ENCODE measurements at places on chromosomes 11 and 22. TPM values are rescaled to one million over a fixed set of nuclear protein-coding genes. Genes with fewer than 3 reads are reported as not detected.

- H3K36me3 ChIP-seq = peaks cover 6% of the 10 kb centered on the region
- H3K27me3 ChIP-seq = no peaks in the 10 kb centered on the region
- no peak overlapping the region for H3K4me3 ChIP-seq
- no peak for DNase-seq
- H3K4me1 ChIP-seq = peaks cover 35% of the 10 kb centered on the region
These were observed 44.6 kb upstream of the KLHL35 start for GRCh38 chr11:75477614-75477935.

GRCh38 chr22:19085233-19085718, 36.9 kb downstream of the DGCR2 start:
- no peak overlapping the region for H3K27ac ChIP-seq
- no peaks in the 10 kb centered on the region for H3K27me3 ChIP-seq
- H3K4me1 ChIP-seq = peaks cover 15% of the 10 kb centered on the region
- DNase-seq = no peak

Gene CADM1
- 0.81 TPM for total RNA-seq

DNA sequence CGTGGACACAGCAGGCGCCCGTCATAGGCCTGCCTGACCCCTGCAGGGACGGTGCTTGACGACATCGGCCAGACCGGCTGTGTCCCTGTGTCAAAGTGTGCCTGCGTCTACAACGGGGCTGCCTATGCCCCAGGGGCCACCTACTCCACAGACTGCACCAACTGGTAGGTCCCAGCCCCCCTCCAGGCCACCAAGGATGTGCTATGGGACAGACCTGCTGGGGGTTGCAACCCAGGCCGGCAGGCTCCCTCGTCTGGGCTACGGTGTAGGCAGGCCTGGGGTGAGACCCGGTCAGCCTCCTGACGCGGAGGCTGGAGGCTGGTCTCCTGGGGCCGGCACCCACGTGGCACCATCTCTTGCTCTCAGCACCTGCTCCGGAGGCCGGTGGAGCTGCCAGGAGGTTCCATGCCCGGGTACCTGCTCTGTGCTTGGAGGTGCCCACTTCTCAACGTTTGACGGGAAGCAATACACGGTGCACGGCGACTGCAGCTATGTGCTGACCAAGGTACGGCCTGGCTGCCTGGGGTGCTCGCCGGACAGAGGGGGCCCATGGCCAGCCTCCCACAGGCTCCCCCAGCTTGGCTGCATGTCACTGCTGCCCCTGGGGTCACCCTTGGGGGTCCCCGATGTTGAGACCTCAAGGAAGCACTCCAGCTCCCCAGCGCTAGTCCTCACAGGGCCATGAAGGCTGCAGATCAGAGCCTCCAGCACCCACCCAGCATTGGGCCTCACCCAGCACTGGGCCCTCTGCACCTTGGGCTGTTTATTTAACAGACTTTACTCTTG, 7.7 kb downstream of the MUC5AC start:
- H3K36me3 ChIP-seq = no peaks in the 10 kb centered on the region
- no peak overlapping the region for H3K4me3 ChIP-seq
- no peaks in the 10 kb centered on the region for H3K27me3 ChIP-seq
- H3K4me1 ChIP-seq = no peaks in the 10 kb centered on the region

DNA sequence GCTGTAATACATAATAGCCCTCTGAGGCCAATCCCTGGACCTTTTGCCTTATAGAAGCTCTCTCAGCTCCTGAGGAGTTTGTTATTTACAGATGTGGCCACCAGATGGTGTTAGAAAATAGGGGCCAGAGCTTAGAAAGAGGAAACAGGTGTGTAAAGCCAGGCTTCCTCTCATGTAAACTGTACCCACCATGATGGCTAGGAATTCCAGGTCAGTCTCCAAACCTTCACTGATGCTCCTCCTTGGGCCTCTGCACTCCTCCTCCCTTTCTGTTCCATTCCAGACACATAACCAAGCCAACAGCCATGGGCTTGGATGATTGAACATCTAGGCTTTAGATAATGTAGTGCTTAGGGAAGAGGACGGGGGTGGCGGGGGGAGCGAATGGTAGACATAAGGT, 39.7 kb downstream of the USP35 start:
- DNase-seq = no peak
- H3K27me3 ChIP-seq = no peaks in the 10 kb centered on the region
- no peak overlapping the region for H3K27ac ChIP-seq
- H3K36me3 ChIP-seq = peaks cover 3% of the 10 kb centered on the region

GRCh38 chr22:40396882-40397281, 26.5 kb downstream of the SGSM3 start:
- H3K27ac ChIP-seq = peak overlapping the region; percentile 92
- no peak for DNase-seq
- H3K27me3 ChIP-seq = no peaks in the 10 kb centered on the region
- H3K4me1 ChIP-seq = peaks cover 46% of the 10 kb centered on the region
- H3K4me3 ChIP-seq = no peak overlapping the region

GRCh38 chr22:19591568-19591967, 67.4 kb upstream of the CLDN5 start:
- H3K27me3 ChIP-seq = peaks cover 10% of the 10 kb centered on the region
- peaks cover 4% of the 10 kb centered on the region for H3K36me3 ChIP-seq
- H3K27ac ChIP-seq = no peak overlapping the region
- DNase-seq = no peak
- H3K4me1 ChIP-seq = peaks cover 9% of the 10 kb centered on the region

GRCh38 chr11:126595560-126595959, 240.1 kb downstream of the ST3GAL4 start:
- H3K4me3 ChIP-seq = no peak overlapping the region
- H3K27ac ChIP-seq = no peak overlapping the region
- no peaks in the 10 kb centered on the region for H3K36me3 ChIP-seq

- no peaks in the 10 kb centered on the region for H3K4me1 ChIP-seq
- H3K27me3 ChIP-seq = peaks cover 45% of the 10 kb centered on the region
- no peak overlapping the region for H3K27ac ChIP-seq
- H3K4me3 ChIP-seq = peak overlapping the region; percentile 26
These were observed 11.6 kb downstream of the ELF5 start for GRCh38 chr11:34501949-34502348.

GRCh38 chr22:36419177-36419911, 31.6 kb upstream of the MYH9 start:
- H3K36me3 ChIP-seq = no peaks in the 10 kb centered on the region
- H3K27ac ChIP-seq = peak overlapping the region; percentile 79
- peaks cover 9% of the 10 kb centered on the region for H3K4me1 ChIP-seq
- H3K4me3 ChIP-seq = peak overlapping the region; percentile 66
- DNase-seq = no peak

- H3K27me3 ChIP-seq = no peaks in the 10 kb centered on the region
- H3K4me1 ChIP-seq = no peaks in the 10 kb centered on the region
- no peaks in the 10 kb centered on the region for H3K36me3 ChIP-seq
- no peak overlapping the region for H3K4me3 ChIP-seq
- H3K27ac ChIP-seq = no peak overlapping the region
These were observed 143.6 kb upstream of the TRPC6 start for GRCh38 chr11:101727451-101727850.

Gene ENTHD1
- total RNA-seq = not detected

DNA sequence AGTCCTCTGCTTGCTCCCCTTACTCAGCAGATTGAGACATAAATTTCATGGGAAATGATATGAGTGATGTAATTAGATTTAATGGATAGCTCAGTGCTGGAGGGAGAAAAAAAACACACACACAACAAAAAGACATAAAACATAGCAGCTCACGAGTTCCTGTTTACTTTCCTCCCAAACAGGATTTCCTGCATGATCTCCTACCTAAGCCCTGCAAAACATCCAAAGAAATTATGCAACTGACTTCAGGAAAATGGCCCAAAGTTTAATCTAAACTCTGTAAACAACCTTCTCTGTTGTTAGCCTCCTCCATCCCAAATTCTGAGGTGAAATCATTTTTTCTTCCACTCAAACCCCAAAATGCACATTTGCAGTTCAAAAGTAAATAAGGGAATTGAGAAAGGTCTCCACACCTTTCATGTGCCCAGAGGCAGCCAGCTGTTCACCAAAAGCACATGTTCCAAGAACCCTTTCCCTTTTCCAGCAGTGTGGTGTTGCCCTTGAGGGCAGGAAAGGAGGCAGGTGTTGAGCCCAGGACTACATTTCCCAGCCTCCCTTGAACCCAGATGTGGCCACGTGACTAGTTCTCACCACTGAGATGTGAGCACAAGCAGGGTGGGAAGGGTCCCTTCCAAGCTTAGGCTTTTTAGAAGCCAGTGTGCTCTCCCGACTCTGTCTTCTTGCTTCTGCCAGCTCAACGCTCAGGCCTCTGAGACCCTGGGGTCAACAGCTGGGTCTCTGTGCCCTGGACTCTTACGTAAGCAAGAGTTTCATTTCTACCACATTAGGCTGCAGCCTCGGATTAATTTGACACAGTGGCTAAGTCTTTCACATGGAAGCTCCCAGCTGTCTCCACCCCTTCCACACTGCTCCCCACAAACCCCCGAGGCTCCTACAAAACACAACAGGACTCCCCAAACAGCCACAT, 301.2 kb downstream of the CTTN start:
- H3K4me3 ChIP-seq = no peak overlapping the region
- no peak for DNase-seq
- no peak overlapping the region for H3K27ac ChIP-seq

- no peak overlapping the region for H3K27ac ChIP-seq
- DNase-seq = no peak
- peak overlapping the region; percentile 33 for H3K4me3 ChIP-seq
- peaks cover 24% of the 10 kb centered on the region for H3K4me1 ChIP-seq
These were observed 83.6 kb upstream of the CRTAM start for GRCh38 chr11:122754553-122755322.

- H3K4me1 ChIP-seq = no peaks in the 10 kb centered on the region
- no peak overlapping the region for H3K4me3 ChIP-seq
- no peak overlapping the region for H3K27ac ChIP-seq
- no peak for DNase-seq
- no peaks in the 10 kb centered on the region for H3K36me3 ChIP-seq
- peaks cover 50% of the 10 kb centered on the region for H3K27me3 ChIP-seq
These were observed 331.1 kb upstream of the PITPNB start for GRCh38 chr22:28250036-28250695.

DNA sequence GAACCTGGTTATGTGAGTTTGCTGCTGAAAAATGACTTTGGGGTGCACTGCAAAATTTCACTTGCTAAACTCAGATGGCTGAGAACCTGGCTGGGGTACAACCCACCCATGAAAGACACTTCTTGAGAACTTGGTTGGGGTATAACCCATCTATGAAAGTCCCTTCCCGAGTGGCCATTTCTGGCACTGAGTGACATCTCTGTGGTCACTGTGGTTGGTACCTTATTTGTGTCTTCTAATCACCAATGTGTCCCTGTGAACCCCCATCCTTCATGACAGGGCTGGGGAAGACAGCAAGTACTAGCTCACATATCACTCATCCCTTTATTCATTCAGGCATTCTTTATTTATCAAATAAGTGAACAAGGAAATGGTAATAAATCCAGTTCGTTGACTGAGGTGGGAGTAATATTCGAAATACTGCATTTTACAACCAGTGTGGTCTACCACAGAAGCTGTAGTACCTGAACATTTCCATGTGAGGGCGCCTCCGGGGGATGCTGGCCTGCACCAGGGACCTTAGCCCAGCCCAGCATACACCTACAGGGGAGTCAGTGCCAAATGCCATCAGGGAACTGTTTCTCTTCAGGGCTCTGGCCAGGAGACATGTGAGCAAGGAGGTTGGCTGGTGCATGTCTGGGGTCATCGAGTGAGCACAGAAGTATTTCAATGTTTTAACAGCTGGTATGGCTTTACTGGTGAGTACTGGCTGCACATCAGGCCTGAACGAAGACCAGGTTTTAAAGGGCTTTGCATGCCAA, 122.1 kb downstream of the CSNK2A3 start:
- no peak for DNase-seq
- peaks cover 2% of the 10 kb centered on the region for H3K4me1 ChIP-seq
- H3K36me3 ChIP-seq = peaks cover 6% of the 10 kb centered on the region
- H3K27me3 ChIP-seq = peaks cover 54% of the 10 kb centered on the region
- no peak overlapping the region for H3K27ac ChIP-seq
- no peak overlapping the region for H3K4me3 ChIP-seq

Gene SRPRA
- total RNA-seq = 182 TPM

Data from T-helper 17 cell (primary cell).